Stimulated activated naive CD8-positive, alpha-beta T cell treated with anti-CD3 and anti-CD28 coated beads, Interleukin-15, amount 100 ng/mL, for 72 hours (primary cell): ENCODE measurements at places on chromosomes 5 and 9.

DNA sequence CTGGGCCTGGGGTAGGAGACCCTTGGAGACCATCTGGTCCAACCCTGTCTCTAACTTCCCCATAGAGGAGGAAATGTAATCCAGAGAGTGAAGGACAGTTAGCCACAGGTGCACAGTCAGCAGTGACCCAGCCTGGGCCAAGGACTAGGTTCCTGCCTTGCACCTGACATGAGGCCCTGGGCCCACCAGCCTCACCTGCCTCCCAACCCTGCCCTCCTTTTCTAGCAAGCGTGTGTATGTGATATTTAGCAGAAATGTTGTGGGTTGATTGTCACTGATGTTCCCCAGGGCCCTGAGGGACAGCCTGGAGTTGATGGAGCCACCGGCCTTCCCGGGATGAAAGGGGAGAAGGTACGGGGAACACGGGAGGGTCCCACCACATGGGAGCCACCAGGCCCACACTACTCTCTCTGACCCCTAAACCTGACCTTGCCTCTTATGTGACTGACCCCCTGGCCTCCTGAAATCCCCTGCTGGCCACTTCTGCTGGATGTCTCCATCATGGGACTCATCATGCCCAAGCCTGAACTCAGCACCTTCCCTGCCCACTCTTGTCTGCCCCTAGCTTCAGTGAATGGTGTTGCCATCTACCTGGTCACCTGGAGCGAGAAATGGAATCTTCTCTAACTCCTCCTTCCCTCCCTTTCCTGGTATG is 79.2 kb upstream of the TGFBR1 start:
- DNase-seq, result no peak

GRCh38 chr5:37490931-37491330 is 111.8 kb downstream of the WDR70 start:
- no peak for DNase-seq

GRCh38 chr5:111563031-111563822 is 50.9 kb upstream of the STARD4 start:
- no peak for DNase-seq

DNA sequence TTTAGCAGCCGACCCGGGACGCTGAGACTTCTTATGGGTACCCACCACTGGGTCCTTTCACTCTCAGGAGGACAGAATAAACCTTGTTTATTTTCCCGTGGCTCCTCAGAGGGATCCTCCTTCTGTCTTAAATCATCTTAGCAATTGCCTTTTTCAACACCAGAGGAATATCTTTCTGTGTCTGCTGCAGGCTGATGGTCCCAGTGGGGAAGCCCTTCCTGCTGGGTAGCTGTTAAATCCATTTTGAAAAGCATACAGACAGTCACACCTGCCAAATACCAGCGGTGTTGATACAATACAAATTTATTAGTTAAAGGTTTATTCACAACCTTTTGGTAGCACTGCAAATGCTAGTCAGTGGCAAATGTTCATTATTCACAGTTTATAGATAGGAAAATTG is 222.9 kb downstream of the AOPEP start:
- no peak for DNase-seq

DNA sequence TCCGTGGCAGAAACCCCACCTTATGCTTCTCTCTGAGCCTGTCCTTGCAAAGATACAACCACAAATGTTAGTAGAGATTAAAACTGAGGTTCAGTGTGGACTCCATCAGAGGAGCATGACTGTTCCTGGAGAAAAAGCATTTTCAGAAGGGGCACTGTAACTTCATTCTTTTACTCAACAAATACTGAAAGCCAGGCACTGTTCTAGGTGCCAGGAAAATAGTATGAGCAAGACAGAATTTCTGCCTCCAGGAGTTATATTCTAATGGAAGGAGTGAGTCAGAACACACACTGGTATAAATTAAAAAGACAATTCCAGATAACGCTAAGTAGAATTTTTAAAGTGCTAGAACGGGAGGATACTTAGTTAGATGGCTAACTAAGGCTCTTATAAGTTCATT is 251.4 kb upstream of the GAS1 start:
- no peak for DNase-seq

- no peak for DNase-seq
Observed at GRCh38 chr5:154642499-154643245, 112.5 kb upstream of the LARP1 start.

GRCh38 chr5:175328176-175328575 is 115.8 kb downstream of the DRD1 start:
- no peak for DNase-seq

DNA sequence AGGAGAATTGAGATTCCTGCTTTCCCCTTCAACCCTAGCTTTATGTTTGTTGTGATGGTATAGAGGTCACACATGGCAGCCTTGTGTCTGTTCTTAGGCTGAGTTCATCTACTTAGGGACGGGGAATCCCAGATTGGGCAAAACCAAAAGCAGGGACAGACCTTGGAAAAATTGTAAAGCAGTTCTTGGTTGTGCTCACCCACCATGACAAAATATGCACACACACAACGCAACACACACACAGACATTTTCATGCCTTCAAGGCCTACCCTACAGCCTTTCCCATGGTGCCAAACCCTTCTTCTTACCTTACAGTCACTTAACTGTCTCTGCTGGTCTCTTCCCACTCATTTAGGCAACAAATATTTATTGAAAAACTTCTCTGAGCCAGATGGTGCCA is 14.8 kb downstream of the PCDHGC5 start:
- DNase-seq, result no peak

DNA sequence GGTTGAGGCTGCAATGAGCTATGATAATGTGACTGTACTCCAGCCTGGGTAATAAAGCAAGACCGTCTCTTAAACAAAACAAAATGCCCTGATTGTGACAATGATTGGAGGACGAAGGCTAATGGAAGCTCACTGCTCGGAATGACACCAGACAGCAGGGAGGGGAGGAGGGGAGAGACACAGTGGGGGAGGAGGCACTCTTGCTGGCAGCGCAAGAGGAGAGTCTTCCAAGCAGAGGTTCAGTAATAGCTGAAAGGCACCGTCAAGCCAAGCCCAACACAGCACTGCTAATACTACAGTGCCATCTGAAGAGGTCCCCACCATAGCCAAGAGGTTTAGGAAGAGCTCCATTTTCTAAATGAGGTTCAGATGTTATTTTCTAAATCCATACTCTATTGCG is 102.3 kb downstream of the GLDC start:
- DNase-seq, result no peak

DNA sequence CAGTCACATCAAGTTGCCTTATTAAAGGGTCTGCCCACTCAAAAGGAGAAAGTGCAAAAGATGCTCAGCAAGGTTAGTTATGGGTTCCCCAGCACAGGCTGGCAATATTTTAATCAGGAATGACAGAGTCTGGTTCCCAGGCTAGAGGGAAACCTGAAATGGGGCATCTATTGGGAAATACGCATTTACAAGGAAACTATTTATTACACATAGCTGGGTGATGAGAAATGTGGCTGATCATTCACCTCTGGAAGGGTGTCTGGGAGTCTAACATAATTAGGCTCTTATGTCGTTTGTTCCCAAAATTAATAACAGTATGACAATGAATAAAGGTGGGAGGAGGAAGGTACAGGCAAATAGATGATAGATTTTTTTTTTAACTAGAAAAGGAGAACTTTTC is 314.7 kb downstream of the ENC1 start:
- no peak for DNase-seq
